ENCODE measurements at places on chromosomes 1 and 21.

DNA sequence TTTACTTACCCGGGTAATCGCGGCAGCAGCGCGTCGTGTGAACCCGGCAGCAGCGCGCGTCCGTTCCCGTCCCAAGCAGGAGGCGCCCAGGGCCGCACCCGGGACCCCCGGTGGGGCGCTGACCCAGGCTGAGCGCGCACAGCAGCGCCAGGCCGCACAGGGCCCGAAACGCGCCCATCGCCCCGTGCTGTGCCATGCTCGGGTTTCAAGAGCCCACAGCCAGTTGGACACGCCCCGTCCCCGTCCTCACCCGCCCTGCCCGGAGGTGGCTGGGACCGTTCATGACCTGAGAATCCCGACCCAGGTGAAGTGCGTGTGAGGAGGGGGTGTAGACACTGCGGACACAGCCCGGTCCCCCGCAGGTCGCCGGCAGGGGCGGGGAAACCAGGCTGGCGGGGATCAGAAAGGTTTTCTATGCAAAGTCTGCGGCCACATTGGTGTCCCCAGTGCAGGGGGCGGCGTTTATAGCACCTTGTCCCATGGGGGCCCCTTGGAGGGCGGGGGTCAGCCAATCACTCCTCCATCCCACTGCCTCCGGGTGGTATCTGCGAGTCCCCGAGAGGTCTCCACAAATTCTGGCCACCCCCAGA, at the start of gene TNFRSF18:
Gene TNFRSF18, minus strand, starts transcription at position 217 of the 590 bp plus-strand sequence. Its CDS starts 21 bp downstream, at position 196.
- DNase-seq = peak; percentile 39

GRCh38 chr1:17539477-17540254, at the start of gene ARHGEF10L:
Gene ARHGEF10L (plus strand): TSS chr1:17539698. CDS start chr1:17580596, 40,898 bp downstream.
- no peak for DNase-seq

- no peak for DNase-seq
These were observed 33.2 kb downstream of the RGS5 start for GRCh38 chr1:163169553-163169952.

DNA sequence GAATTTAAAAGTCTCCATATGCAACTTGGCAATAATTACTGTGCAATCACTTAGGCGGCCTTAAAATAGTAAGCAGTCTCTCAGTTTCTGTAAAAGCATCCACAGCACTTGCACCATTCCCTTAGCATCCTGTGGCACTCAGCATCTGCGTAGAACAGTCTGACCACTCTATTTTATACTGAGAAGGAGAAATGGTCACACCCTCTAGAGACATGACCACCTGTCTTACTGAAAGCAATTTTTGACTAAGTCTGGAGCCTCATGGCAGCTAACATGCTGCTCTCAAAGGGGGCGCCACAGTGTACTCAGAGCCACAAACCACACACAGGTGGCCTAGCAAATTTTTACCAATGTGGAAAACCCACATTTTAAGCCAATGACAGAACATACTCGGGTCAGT, 62.0 kb downstream of the KCNK1 start:
- no peak for DNase-seq

GRCh38 chr1:227887697-227888403, 59.9 kb downstream of the WNT9A start:
- DNase-seq = no peak

DNA sequence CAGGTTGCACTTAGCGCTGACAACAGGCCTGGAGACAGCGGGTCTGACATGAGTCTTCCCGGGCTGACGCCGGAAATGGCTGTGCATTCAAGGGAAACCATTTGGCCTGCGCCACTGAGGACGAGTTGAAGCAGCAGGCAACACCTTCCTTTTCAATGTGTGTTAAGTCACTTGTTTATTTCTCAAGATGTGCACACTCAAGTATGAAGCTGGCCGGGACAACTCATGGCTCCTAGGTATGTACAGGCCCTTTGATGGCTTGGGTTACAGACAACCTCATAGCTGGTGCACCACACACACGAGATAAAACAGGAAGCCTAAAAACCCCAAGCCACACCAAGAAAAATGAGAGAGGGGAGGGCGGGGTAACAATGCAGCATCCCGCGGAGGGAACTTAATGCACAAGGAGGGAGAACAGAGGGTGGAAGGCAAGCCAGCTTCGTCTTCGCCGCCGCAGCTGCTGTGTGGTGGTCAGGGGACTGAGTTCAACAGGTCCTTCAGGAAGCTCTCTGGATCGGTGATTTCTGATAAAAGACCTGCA, 118.0 kb upstream of the IFFO2 start:
- DNase-seq = peak; percentile 56

DNA sequence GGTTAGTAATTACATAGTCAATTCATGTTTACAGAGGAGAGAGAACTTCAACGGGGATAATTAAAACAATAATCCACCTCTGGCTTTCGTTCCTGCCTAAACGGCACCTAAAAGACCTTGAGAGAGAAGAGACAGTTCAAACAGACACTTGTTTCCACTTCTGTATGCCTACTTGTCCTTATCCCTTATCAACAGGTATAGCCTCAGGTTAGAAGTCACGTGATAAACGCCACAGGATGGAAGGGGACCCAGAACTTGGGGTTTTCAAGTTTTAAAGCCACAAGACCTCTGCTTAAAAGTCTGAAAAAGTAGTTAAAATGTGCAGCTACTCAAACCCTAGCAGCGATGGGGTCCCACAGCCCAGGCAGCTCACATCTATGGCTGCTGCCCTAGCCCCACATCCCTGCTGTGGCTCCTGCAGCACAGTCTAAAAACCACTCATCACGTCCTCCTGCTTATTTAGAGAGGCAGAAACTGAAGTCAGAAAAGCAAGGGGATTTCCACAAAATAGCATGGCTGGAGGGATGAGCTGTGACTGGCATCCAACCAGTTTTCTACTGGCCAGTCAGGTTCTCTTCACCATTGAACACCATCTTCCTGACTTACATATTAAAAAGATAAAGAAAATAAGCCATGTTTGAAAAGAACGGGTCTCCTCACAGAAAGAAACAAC, 51.2 kb upstream of the SEC16B start:
- no peak for DNase-seq

DNA sequence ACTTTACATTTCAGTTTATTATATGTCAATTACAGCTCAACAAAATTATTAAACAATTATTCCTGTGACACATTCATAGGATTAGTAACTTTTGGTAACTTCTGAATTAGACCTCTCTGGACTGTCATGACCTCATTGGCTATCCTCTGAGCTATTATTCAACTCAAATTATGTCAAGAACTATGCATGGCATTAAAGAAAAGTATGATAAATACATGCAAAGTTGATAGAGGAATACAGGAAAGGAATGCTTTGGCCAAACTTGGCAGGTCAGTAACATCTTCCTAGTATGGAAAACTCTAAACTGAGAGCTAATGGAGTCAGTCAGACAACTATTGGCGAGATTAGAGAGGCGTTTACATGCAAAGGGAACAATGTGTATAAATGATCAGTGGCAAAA, 158.4 kb downstream of the DUSP10 start:
- DNase-seq = no peak

GRCh38 chr1:200363264-200363933, 46.4 kb downstream of the ZNF281 start:
- no peak for DNase-seq

GRCh38 chr1:27713869-27714513, 11.8 kb upstream of the FAM76A start:
- DNase-seq = no peak

DNA sequence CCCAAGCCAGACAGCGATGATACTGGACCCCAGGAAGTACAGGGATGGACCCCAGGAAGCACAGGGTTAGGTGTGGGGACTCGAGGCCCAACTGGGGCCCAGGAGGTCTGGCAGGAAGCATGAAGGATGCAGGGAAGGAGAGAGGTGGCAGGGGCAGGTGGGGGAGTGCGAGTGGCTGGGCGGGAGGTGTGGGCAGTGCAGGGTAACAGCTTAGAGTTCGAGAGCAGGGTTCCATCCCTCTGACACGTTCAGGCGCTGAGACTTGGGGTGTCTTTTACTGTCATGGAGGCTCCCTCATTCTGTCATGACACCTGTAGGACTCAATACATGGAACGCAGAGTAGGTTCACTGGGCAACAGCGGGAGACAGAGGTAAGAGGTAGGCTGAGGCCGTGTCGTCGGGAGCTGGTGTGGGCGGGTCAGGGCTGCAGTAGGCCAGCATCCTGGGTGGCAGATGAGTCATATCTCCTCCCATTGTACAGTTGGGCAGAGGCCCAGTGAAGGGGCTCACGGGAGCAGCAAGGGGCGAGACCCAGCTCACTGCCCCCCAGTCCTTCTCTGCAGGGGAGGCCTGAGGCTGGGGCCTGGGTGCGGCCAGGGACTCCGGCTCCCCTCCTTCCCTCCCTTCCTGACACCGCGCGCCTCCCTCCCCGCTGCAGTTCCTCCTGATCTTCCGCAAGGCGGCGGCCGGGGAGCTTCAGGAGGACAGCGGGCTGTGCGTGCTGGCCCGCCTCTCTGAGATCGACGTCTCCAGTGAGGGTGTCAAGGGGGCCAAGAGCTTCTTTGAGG, 11.6 kb upstream of the CTRC start:
- no peak for DNase-seq

Measured in CD4-positive, alpha-beta T cell treated with Interferon gamma for 1 hour (primary cell).